CD4-positive, alpha-beta T cell (primary cell): ENCODE measurements at places on chromosomes 7 and 10.

GRCh38 chr7:81301815-81302214, 383.0 kb upstream of the SEMA3C start:
- no peak for DNase-seq

DNA sequence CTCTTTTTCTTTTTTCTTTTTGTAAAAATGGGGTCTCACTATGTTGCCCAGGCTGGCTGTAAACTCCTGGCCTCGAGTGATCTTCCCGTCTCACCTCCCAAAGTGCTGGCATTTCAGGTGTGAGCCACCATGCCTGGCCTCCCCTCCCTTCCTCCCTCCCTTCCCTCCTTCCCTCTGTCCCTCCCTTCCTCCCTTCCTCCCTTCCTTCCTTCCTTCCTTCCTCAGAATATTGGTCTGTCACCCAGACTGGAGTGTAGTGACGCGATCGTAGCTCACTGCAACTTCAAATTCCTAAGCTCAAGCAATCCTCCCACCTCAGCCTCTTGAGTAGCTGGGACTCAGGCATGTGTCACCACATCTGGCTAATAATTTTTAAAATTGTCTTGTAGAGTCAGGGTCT, 8.4 kb downstream of the AGAP3 start:
- no peak for DNase-seq

GRCh38 chr10:73159038-73159648, 8.7 kb downstream of the ECD start:
- peak; percentile 39 for DNase-seq

GRCh38 chr10:131419797-131420196, 108.3 kb upstream of the TCERG1L start:
- DNase-seq, result no peak

GRCh38 chr7:46530081-46530750, 609.1 kb upstream of the IGFBP3 start:
- no peak for DNase-seq
